ENCODE measurements at places on chromosomes 4 and X.

DNA sequence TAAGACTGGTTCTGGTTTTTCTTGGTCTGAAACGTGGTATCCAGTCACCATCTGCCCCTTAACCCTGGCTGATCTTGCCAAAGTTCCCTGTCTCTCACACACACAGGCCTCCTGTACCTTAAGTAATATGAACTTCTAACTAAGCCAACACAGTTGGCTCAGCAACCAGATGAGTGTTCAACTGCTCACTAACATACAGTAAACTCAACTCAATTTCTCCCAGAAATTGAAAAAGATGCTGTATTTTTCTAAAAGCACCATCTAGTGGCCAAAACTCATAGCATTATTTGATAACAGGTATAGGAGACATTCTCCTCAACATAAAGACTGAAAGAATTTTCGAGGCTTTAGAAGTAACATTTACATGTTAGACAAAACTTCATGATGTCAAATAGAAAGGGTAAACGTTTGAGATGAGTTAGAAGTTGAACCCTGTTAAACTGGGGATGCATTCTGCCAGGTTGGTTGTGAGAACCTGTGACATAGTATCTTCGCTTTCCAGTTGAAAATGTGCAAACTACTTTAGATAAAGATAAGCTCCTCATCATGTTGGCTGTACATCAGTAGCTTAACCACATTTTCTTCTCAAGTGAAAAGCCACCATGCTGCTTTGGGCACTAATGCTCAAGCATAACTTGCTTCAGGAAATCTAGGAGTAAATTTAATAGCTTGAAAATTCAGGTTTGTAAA lies 31.2 kb downstream of the CCNI start:
- peak; percentile 52 for DNase-seq

- DNase-seq = no peak
Measured at GRCh38 chrX:131729295-131729694, 185.4 kb downstream of the OR13H1 start.

GRCh38 chr4:5865896-5866599 lies 26.8 kb downstream of the CRMP1 start:
- DNase-seq = peak; percentile 26

DNA sequence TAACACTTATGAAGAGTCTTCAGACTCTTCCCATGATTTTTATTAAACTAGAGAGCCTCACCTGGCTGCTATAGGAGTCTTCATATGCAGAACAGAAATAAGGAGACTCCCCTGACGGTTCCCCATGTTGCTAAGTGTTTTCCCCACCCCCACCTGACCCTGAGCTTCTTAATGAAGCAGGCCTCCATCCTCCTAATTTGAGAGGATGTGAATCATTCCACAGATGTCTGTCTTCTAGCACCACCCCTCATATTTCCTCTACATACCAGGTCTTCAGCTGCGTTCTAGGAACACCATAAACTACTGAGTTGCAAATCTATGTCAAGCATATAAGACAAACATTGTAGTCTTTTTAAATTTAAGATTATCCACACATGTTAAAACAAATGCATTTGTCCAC lies 36.9 kb downstream of the RP2 start:
- peak; percentile 65 for DNase-seq

DNA sequence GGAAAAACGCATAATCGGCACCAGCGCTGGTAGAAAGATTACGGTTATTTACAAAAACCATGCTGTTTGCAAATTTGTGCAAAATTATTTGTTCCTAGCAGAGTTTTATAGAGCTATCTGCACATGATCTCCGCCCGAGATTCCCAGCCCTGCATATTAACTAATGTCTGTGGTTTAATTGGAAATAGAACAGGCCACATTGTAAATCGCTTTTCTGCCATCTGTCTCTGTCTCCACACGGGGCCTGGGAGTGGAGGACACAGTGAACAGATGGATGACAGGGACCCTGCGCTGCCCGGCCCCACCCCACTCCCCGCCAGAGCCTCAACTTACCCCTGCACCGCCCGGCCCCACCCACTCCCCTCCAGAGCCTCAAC lies 126.9 kb downstream of the FAM53A start:
- DNase-seq = no peak

- no peak for DNase-seq
Measured at GRCh38 chr4:80011636-80012236, 61.3 kb downstream of the ANTXR2 start.

- no peak for DNase-seq
Measured at GRCh38 chrX:81957318-81957717, 755.4 kb downstream of the SH3BGRL start.

DNA sequence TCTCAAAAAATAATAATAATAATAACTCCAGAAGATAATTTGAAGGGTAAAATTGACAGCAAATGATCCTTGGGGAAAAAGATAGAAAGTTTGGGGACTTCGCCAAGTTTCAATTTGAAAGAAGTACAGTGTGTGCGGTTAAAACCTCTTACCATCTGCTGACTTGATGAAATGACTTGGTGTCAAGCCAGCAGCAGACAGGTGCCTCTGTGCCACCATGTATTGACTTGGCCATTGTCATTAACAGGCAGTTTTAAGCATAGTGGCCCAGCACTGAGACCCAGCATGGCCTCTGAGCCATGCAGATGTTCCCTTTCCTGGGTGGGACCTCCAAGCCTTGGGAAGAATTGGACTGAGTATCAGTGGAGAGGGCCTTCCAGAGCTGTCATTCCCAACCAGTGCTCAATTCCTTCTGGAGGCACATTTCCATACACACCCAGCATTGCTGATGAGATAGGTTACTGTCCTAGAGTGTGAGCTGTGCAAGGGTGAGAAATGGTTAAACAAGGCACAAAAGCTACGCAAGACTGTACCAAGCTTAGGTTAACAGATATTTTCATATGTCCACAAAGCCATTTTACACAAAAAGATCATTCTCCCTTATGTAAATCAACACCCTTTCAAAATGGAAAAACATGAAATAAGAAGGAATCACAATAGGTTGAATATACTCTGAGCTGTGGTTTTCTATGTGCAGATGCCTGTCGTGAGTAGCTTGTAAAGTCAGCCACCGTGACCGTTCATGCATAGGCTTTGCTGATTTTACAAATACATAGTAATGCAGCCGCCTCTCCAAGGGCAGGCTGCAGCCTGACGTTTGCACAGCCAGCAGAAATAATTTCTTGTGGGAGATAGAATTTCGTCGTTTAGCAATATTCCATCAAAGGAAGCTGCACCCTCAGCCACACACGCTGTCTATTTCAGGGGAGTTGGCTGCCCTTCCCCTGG lies 59.4 kb upstream of the FBXW7 start:
- DNase-seq = no peak

GRCh38 chrX:427812-428725 lies 41.4 kb upstream of the PPP2R3B start:
- DNase-seq = no peak

- no peak for DNase-seq
Measured at GRCh38 chrX:123206176-123206575, 22.1 kb downstream of the GRIA3 start.

DNA sequence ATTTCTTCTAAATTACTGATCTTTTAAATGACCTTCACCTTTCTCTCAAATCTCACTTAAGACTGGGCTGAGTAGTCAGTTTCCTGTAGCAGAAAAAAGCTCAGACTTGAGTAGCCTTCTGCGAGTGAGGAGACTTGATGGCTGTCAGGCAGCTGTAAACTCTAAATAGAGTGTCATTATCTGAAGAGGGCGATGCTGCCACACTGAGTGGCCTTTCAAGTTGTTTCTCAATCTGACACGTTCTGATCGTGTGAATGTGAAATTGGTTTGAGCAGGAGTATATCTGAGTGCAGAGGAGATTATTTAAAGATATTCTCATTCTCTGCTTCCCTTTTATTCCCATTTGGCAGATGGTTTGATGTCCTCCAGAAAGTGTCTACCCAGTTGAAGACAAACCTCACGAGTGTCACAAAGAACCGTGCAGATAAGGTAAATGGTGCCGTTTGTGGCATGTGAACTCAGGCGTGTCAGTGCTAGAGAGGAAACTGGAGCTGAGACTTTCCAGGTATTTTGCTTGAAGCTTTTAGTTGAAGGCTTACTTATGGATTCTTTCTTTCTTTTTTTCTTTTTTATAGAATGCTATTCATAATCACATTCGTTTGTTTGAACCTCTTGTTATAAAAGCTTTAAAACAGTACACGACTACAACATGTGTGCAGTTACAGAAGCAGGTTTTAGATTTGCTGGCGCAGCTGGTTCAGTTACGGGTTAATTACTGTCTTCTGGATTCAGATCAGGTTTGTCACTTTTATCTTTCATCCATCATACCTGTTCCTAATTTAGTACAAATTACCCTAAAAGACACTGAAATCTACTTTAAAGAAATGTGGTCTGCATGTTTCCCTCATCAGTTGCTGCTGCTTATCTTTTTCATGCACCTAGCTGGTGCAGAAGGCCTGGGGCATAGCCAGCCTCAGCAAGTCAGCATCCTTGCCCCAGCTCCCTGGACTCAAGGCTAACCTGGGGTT lies 74.3 kb upstream of the MSANTD1 start:
- no peak for DNase-seq

GRCh38 chr4:129334136-129334535 lies 238.2 kb downstream of the C4orf33 start:
- no peak for DNase-seq

DNA sequence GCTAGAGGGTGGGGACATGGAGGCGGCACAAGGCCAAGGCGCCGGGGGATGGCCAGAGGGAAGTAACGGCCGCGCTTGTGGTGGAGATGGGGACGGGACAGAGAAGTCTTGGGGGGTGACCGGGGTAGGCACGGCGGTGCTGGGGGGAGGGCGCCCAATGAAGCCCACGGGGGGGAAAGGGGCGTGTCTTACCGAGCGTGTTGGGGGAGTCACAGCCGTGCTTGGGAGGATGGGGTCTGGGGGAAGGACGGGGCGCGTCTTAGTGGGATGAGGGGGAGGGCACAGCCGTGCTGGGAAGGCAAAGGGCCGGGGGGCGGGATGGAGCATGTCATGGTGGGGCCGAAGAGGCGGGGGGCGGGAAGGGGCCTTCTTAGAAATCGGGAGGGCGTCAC lies 952 bp downstream of the ARSD start:
- no peak for DNase-seq

GRCh38 chrX:107669261-107669660 lies 41.0 kb downstream of the PRPS1 start:
- DNase-seq = no peak

- peak; percentile 99 for DNase-seq
Measured at GRCh38 chr4:41160012-41160789, 54.1 kb downstream of the APBB2 start.

- DNase-seq = no peak
Measured at GRCh38 chr4:90992213-90992612, 865.0 kb downstream of the CCSER1 start.

GRCh38 chr4:157912212-157912611 lies 260.6 kb downstream of the GASK1B start:
- DNase-seq = no peak

DNA sequence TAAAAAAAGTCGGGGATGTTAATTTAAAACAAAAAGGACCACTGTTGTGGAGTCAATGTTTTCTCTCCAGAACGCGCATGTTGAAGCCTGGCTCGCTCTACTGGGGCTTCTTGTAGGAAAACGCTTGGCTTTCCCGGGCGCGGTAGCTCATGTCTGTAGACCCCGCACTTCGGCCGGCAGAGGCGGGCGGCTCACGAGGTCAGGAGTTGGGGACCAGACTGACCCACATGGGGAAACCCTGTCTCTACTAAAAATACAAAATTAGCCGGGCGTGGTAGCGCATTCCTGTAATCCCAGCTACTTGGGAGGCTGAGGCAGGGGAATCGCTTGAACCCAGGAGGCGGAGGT lies 15.6 kb downstream of the NELFA start:
- DNase-seq = no peak

DNA sequence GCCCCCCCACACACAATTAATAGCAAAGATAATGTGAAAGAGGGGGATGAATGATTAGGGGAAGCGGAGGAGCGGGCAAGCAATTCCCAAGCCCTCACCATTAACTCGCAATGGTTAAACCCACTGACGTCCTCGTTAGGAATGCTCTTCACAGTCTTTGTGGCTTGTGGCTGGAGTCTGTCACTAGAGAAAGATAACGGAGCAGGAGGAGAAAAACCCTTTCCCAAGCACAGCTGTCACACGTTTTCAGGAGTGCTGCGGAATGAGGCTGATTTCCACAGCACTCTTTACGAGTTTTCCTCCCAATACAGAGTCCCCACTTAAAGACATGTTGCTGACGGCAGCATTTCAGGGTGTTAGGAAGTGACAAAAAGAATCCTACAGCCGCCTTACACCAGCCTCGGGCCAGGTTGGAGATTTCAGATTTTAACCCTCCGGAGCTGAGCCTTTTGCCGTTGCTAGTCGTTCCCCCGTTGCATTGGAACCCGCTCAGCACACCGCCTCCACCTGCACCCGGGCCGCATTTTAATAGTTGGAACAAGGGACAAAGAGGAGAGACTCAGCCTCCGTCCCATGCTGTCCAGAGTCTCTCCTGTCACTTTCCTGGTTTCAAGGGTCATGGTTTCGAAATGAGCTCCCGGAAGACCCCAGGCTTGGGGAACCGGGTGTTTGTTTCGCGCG lies 92.2 kb downstream of the GEMIN8 start:
- DNase-seq = no peak

DNA sequence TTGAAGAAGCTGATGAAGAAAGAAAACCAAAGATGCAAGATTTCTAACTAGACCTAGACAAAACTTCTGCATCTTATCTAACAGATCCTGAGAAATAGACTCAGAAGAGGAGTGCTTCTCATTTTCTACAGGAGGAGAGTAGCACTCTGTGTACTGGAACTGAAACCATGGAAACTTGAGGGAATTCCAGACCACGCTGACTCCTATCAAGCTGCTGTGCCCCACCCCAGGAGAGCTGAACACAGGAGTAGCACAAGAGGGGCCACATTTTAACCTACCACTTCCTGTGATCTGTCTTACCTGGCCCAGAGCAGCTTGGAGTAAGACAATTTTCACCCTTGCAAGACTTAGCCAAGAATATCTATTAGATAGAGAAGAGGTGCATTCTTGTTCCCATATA lies 248.9 kb downstream of the SCFD2 start:
- no peak for DNase-seq

DNA sequence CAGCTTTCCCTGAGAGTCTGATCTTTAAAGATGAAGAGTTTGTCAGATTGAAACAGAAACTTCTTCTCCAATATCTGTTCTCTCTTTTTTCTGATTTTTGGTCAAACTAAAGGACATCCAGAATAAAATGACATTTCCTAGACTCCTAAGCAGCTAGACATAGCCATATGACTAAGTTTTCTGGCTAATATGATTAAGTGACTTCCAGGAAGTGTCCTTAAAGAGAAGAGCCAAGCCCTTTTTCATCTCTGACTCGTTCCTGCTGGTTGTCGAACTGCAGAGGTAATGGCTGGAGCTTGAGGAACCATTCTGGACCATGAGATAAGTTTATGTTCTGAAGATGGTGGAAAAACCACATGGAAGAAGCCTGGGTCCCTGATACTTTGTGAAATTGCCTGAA lies 546.0 kb downstream of the BCOR start:
- no peak for DNase-seq
